ENCODE measurements at places on chromosomes 1 and 21.

DNA sequence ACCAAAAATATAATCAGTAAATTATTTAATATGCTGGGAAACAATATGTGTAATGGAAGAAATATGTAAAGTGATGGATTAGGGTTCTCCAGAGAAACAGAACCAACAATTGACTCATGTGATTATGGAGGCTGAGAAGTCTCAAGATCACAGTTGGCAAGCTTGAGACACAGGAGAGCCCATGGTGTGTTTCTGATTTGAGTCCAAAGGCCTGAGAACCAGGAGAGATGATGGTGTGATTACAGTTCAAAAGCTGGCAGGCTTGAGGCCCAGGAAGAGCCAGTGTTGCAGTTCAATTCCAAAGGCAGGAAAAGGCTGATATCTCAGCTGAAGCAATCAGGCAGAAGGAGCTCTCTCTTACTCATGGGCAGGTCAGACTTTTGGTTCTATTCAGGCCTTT, 138.8 kb upstream of the NBPF11 start:
- no peak for DNase-seq

DNA sequence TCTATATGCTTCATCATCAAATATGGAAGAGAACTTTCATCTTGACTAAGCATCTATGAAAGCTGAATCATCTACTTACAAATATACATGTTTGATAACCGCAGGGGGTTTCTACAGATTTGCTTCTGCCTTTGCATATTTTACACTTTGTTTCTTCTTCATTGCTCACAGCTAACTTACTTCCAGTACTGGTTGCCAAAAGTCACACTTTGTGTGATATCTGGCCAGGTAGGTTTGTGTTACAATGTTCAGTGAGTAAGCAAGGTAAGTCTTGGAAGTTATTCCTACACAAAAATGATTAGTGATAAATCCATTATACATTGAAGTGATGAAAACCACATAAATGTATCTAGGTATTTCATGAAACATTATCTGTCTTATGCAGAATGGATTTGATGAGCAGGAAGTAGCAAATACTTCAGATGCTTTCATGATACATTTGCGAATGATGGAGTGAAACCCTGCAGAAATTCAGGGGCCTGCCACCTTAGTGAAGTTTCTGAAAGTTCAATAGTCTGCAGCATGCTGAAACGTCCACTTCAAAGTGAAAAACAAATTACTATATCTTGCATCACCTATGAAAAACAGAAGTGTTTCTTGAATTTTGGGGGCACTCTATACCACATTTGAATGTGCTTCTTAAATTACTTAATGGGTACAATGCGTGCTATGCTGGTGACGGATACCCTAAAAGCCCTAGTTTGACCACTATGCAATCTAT, 187.3 kb downstream of the ATP6V1G3 start:
- DNase-seq: no peak

- peak; percentile 34 for DNase-seq
Measured at GRCh38 chr1:41268154-41268770, 26.2 kb upstream of the SCMH1 start.

DNA sequence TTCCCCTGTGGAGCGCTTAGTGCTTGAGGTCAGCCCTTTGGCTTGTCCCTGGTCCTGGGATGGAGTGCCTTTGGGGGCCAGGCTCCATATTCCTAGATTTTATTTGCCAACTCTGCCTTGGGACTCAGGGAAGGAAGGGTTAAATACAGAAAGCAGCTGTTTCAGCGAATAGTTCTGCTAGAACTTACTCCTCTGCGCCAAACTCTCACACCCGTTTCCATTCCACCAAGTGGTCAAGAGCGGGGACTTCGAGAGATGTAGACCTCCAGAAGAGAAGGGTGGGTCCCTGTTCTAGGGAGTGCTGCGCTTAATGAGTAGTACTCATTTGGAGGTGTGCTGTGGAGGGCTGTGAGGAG, 704 bp upstream of the TOMM40L start:
- no peak for DNase-seq

DNA sequence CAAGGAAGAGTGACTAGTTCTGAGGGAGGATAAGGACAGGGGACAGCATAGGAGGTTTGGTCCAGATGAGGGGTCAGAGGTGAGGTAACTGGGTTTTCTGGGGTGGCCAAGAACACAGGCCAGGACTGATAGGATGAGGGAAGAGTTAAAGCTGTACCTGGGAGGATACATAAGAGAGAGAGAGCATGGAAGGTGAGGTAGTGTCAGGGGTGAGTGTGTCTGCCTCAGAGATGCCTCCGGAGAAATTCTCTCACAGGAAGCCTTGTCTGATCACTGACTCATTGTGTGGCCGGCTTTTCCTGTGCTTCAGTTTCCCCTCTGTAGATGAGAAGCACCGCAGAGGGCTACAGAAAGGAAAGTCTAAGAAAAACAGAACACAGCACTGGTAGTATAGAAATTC, 40.2 kb downstream of the FASLG start:
- peak; percentile 34 for DNase-seq

GRCh38 chr1:105641407-105641806, 1415.1 kb upstream of the PRMT6 start:
- DNase-seq: no peak

Data from inflammatory macrophage treated with lipopolysaccharide for 1 hour (primary cell).